ENCODE measurements at places on chromosomes 16 and 17. TPM values are rescaled to one million over a fixed set of nuclear protein-coding genes. Genes with fewer than 3 reads are reported as not detected.

The SP6 gene
- 2.9 TPM for total RNA-seq

The GDPD1 gene
- total RNA-seq: 0.80 TPM

The KRTAP9-8 gene
- not detected for total RNA-seq

The ITGB4 gene
- 97.3 TPM for total RNA-seq

The HBQ1 gene
- 4.3 TPM for total RNA-seq
